Colonic mucosa (tissue), 4 donors: ENCODE measurements at places on chromosomes 2 and 18. TPM values are rescaled to one million over a fixed set of nuclear protein-coding genes. Genes with fewer than 3 reads are reported as not detected.
A peak's percentile ranks its signal among the peaks of the same experiment; 100 is the strongest.

GRCh38 chr18:13531681-13532325 is 194.6 kb downstream of the FAM210A start:
- DNase-seq, result no peak

DNA sequence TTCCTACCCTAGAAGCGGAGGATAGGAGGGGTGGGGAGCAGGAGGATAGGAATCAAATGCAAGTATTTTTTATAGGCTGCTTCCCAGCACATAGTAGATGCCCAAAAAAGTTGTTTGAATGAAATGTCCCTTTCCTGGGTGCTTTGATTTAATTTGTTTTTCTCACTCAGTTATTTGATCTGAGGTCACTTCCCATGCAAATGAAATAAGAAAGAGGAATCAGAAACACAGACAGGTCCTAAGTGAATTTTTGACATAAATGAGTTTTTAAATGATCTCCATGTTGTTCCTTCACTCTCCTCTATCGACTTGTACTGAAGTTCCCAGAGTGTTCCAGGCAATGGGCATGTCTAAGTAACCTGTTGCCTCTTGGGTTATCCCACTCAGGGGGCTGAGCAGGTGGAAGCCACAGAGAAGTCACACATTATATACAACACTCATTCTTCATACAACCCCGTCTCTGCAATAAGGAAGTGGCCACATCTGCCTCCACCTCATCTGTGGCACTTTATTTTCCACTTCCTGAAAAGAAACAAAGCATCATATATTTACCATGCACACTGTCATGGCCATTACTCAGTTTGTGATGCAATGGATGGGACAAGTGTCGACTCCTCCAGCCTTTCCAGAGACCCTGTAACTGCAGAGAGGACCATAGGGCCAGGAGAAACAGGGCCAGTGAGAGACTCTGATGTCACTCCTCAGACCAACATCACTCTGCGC is 81.9 kb upstream of the ZNF397 start:
- DNase-seq, result no peak

The CNTNAP5 gene
- total RNA-seq, result 0.35 TPM

GRCh38 chr2:74317701-74318100 is 25.5 kb downstream of the SLC4A5 start:
- no peak for DNase-seq

DNA sequence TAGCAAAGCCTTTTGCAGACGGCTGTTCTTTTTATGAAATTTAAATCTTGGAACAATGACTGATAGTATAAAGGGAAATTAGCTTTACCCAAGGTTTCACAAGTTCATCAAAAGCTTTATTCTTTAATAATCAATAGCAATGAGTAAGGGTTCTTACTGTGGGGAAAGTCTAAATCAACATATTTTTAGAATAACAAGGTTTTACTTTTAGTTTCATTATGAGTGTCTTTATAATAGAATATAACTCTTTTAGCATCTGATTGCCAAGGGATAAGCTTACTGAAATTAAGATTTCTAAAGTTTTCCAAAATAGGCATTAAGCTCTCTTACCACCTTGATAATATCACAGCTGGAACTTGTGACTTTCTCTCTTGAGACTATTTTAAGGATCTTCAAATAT is 1489.7 kb downstream of the LRP1B start:
- DNase-seq, result no peak

DNA sequence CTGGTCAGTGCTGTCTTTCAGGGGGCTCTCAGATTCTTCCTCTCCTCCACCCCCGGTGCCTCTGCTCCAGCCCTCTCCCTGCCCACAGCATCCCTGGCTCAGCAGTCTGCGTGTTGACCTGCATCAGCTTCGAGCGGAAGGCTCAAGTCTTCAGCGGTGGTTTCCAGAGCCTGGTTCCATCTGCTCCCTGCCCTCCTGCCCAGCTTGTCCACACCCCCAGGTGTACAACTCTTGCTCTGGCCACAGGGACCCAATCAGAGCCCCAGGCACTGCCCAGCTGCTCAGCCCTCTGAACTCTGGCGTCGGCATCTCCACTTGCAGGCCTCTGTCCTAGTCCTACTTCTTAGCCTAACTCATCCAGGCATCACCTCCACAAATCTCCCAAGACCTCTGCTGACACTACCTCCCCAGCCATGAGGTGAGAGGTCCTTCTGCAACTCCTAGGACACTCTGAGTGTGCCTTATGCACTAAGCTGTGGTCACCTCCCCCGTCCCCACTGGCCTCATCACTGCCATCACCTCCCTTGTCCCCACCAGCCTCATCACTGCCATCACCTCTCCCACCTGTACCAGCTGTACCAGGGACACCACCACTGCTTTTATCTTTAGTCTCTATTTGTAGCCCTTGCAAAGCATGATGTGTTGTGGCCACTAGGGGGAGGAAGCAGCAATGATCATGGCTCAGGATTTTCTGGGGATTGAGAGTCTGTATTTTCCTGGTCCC is 60.9 kb downstream of the EDAR start:
- peak; percentile 63 for DNase-seq

DNA sequence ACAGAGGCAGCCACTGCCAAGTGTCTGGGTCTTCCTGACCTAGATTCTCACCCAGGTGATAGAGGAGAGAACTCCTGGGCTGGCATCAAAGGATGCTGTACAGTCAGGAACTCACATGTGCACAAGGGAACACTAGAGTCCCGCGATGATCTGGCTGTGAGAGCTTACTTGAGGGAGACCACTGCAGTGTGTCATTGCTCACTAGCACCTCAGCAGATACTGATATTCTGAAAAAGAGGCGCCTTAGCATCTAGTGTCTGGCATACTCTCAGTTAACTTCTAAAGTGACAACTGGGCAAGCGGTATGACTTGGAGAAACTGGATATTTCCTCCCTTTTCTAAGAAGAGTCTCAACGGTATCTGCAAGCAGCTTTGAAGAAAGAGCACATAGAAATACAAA is 189.9 kb downstream of the CMPK2 start:
- DNase-seq, result no peak

DNA sequence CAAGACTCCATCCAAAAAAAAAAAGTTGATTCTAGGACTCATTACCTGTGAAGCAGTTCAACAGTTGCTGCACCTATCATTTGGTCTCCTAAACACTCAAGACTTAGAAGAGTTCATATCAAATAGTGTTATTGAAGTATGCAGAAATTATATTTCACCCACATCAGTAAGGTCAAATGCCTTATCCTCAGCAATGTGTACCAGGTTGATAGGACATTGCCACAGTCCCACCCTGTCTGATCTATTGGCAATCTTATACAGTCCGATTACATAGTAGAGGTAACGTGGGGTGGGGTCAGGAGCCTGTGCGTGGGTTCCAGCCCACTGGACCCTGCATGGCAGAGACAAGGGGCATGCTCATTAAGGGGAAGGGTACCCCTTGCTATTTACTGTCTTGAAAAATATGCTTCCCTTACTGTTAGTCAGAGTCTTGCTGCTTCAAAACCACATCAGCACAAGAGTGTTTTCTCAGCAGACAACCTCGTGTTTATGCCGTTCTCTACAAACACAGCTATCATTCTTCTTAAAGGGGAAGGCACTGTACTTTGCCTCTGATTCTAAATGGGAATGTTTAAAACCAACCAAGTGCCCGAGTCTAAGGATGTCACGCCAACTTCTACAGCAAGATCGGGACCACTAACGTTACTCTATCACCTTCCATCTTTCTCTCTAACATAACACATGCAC is 115.2 kb downstream of the MTCL1 start:
- DNase-seq, result no peak

DNA sequence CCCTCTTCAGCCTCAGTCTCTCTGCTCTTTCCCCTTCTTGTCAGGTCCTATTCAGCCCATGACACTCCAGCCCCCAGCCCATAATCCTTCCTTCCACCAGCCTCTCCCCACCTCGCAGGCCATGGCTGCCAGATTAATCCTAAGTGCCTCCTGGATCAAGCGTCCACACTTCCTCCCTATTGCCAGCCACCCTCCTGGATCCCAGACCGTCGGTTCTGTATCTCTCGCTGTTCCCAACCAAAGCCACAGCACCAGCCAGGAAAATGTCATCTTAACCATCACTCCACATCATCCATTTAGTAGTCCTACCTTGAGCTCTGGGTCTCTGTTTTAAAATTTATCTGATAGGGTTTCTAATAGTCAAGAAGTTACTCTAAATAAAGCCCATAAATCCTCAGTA is 49.5 kb downstream of the NDUFA10 start:
- DNase-seq, result no peak

DNA sequence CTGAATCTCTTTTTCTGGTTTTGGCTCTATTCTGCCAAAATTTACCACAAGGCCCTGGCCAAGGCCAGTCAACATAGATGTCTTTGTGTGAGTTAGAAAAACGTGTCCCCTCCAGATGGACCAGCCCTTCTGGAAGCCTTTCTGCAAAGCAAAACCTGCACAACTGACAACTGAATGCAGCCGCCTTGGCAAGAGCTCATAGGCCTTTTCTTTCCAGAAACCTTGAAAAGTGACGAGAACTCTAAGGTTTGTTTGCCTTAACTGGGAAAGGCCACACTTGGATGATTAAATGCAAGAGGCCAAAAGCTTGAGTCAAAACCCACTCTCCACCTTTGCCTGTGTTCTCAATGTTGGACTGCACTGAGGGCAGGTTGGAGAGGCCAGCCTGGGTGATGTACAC is 103.9 kb downstream of the COLEC12 start:
- DNase-seq, result no peak

The PCARE gene
- total RNA-seq, result not detected

The ACOXL gene
- total RNA-seq, result 0.82 TPM

The CACNB4 gene
- total RNA-seq, result 0.44 TPM

The PPM1G gene
- 119 TPM for total RNA-seq
